Metanephros (tissue), 2 donors: ENCODE measurements at places on chromosomes 16 and 17. TPM values are rescaled to one million over a fixed set of nuclear protein-coding genes. Genes with fewer than 3 reads are reported as not detected.

Gene CLEC18B
- 64.8 TPM for total RNA-seq

Gene SCARF1
- total RNA-seq, result 19.0 TPM

Gene ZNF213
- 13.0 TPM for total RNA-seq

Gene ZNF263
- total RNA-seq, result 55.0 TPM

Gene FOXF1
- total RNA-seq, result 0.29 TPM

Gene KRT31
- total RNA-seq, result 0.47 TPM

Gene ENPP7
- total RNA-seq, result 4.4 TPM
